ENCODE measurements at places on chromosomes 1 and 21.

GRCh38 chr1:53660666-53661065 is 78.3 kb downstream of the GLIS1 start:
- DNase-seq, result no peak

DNA sequence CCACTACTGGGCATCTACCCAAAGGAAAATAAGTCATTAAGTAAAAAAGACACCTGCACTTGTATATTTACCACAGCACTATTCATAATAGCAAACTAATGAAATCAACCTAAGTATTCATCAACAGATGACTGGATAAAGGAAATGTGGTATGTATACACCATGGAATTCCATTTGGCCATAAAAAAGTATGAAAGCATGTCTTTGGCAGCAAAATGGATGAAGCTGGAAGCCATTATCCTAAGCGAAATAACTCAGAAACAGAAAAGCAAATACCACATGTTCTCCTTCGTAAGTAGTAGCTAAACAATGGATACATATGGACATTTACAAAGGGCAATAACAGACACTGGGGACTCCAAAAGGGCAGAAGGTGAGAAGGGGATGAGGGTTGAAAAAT is 485.7 kb upstream of the BRINP3 start:
- DNase-seq, result no peak

- DNase-seq, result no peak
These were observed 138.5 kb downstream of the ZZZ3 start for GRCh38 chr1:77543822-77544448.

GRCh38 chr1:32307324-32307723 is 15.4 kb downstream of the HDAC1 start:
- DNase-seq, result no peak

DNA sequence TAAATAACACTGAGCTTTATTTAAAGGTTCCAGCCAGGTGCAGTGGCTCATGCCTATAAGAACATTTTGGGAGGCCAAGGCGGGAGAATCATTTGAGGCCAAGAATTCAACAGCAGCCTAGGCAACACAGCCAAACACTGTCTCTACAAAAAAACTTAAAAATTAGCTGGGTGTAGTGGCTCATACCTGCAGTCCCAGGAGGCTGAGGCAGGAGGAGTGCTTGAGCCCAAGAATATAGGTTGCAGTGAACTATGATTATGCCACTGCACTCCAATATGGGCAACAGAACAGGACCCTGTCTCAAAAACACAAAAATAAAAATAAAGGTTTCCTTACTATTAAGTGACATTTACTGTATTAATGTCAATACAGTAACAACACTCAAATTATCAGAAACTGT is 2.1 kb downstream of the TAF12 start:
- DNase-seq, result no peak

DNA sequence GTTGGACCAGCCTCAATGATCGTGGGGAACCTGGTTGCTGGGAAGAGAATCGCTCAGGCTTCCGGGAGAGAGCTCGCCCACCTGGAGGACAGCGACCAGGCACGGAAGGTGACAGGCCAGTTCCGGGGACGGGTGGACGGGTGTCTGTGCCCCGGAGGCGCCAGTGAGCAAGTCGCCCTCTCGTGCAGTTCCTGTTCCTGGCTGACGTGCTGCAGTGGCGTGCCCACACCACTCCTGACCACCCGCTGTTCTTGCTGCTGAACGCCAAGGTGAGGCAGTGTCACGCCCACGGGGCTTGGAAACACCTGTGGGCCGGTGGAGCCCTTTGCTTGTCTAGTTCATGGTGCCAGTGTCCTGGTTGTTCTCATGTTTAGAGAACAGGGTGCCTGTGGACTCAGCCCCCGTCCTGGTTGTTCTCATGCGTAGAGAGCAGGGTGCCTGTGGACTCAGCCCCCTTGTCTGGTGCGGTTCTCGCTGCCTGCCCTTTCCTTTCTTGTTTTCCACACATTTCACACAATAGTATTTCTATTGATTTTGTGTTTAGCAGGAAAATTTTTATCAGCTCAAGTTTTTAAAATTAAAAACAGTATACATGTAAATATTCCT is 53.1 kb downstream of the S100B start:
- DNase-seq, result no peak

DNA sequence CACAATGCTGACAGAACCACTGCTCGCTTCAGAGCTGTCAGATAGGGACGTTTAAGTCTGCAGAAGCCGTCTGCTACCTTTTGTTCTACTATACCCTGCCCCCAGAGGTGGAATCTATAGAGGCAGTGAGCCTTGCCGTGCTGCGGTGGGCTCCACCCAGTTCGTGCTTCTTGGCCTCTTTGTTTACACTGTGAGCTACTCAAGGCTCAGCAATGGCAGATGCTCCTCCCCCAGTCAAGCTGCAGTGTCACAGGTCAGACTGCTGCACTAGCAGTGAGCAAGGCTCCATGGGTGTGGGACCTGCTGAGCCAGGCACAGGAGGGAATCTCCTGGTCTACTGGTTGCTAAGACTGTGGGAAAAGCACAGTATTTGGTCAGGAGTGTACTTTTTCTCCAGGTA is 47.1 kb downstream of the LEPR start:
- no peak for DNase-seq

GRCh38 chr1:29708796-29709703 is 472.7 kb downstream of the PTPRU start:
- peak; percentile 80 for DNase-seq

DNA sequence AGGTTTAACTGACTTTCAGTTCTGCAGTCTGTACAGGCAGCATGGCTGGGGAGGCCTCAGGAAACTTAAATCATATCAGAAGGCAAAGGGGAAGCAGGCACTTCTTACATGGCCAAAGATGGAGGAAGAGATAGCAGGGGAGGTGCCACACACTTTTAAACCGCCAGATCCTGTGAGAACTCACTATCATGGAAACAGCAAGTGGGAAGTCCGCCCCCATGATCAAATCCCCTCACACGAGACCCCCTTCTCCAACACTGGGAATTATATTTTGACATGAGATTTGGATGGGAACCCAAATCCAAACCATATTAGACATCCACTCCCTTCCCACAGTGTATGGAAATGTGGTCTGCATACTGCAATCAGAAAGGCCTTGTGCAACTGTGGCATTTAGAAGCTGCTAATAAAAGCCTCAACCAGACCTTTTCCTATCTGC is 148.2 kb downstream of the FCRL5 start:
- no peak for DNase-seq

- DNase-seq, result no peak
These were observed 149.2 kb downstream of the CLIC6 start for GRCh38 chr21:34817821-34818661.

- DNase-seq, result no peak
These were observed 487.9 kb downstream of the PTBP2 start for GRCh38 chr1:97209381-97209957.

GRCh38 chr1:23210351-23210785 is 6.9 kb downstream of the HTR1D start:
- DNase-seq, result no peak

- no peak for DNase-seq
These were observed 5.5 kb downstream of the ETS2 start for GRCh38 chr21:38811257-38811656.

- peak; percentile 80 for DNase-seq
These were observed 127.9 kb upstream of the MROH9 start for GRCh38 chr1:170807432-170807831.

GRCh38 chr1:99005537-99005942 is 879 bp upstream of the PLPPR5 start:
- DNase-seq, result peak; percentile 9

DNA sequence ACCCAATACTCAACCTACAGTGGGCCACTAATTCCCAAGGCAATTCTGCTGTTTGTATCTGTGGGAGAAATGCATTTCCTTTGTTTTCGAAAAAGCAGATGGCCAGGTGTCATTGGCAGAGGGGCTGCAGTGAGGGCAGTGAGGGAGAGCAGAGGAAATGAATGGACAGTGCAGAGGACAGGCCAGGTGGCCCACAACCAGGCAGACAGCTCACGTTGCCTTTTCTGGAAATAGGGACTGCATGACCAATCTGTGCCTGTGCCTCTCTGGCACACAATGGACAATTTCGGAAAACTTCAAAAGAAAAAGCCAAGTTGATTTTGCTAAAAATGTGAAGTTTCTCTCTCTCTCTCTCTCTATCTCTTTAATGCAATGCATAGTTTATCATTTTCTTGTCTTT is 52.6 kb upstream of the ETS2 start:
- DNase-seq, result no peak

GRCh38 chr1:214469290-214469689 is 82.1 kb downstream of the PTPN14 start:
- no peak for DNase-seq

DNA sequence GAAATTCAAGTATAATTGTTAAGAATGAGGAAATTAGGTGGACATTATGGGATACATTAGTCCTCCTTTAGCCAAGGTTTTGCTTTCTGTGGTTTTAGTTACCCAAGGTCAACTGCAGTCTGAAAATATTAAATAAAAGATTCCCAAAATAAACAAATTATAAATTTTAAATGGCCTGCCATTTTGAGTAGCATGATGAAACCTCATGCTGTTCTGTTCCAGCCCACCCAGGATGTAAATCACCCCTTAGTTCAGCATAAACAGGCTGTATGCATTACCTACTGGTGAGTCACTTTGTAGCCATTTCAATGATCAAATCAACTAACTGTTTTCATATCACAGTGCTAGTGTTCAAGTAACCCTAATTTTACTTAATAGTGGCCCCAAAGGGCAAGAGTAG is 132.5 kb upstream of the LYPLAL1 start:
- DNase-seq, result no peak

- DNase-seq, result no peak
These were observed 13.2 kb upstream of the NPHP4 start for GRCh38 chr1:6005276-6005917.

DNA sequence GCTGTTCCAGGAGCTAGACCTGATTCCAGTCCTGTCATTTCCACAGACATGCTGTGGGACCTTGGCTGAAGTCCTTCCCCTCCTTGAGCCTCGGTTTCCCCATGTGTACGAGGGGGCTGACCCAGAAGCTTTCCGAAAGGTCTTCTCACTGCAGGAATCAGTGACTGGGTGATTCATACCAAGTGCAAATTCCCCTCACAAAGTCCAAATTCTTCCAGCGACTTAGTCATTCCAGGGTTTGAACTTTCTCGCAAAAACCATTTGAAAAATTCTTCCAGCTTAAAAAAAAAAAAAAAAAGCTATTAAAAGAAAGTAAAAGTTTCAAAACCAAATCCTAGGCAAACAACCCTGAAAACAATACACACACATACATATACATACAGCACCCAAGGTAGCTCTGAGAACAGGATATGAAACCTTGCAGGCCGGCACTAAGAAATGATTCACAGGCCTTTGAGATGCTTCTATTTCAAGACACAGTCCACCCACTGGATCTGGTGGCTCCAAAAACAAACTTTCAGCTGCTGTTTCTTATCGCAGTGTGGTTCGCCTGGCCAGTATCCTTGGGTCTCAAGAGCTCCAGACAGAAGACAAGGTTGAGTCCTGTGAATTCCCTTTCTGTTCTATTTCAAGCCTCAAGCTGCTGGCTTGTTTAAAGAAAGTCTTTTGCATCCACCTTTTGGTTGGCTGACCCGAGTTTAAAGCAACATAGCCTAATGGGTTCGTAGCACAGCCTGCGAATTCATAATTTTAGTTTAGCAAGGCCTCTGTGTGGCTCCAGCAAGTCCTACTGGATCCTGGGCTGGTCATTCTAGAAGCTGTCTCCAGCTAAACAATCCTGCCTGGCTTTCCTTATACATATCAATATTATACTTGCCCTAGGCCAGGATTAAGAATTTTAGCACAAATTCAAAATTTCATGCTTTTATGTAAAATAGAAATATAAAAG is 18.0 kb upstream of the ID3 start:
- DNase-seq, result no peak

- no peak for DNase-seq
These were observed 6.0 kb downstream of the POFUT2 start for GRCh38 chr21:45281411-45282282.

- DNase-seq, result no peak
These were observed 865.1 kb upstream of the ADAMTS5 start for GRCh38 chr21:27831816-27832569.

DNA sequence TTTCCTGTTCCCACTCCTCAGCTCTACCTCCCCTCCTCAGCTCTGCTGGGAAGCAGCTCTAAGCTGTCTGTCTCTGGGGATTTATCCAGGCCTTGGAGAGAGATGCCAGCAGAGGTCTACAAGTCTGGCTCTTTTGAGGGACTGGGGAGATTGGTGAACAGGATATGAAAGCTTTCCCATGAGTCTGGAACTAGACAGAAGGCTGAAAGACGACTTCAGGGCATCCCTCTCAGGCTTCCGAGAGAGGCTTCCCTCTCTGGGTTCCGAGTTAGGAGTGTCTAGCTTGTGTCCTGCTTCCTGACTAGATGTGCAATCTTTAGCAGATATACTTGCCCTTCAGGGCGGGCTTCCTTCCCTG is 733 bp downstream of the TMEM35B start:
- no peak for DNase-seq

GRCh38 chr1:160580221-160580812 is 1.0 kb upstream of the CD84 start:
- DNase-seq, result no peak

DNA sequence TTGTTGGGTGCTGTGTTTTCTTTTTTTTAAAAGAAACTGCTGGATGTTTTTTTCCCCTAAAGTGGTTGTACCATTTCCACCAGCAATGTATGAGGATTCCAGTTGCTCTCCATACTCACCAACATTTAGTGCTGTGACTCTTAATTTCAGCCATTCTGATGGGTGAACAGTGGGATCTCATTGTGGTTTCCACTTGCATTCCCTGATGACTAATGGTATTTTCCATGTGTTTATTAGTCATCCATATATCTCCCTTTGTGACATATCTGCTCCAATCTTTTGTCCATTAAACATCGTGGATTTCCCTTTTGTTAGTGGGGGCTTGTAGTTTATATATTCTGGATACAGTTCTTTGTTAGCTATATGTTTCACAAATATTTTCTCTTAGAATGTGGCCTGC is 206.0 kb downstream of the CAMTA1 start:
- DNase-seq, result peak; percentile 52

DNA sequence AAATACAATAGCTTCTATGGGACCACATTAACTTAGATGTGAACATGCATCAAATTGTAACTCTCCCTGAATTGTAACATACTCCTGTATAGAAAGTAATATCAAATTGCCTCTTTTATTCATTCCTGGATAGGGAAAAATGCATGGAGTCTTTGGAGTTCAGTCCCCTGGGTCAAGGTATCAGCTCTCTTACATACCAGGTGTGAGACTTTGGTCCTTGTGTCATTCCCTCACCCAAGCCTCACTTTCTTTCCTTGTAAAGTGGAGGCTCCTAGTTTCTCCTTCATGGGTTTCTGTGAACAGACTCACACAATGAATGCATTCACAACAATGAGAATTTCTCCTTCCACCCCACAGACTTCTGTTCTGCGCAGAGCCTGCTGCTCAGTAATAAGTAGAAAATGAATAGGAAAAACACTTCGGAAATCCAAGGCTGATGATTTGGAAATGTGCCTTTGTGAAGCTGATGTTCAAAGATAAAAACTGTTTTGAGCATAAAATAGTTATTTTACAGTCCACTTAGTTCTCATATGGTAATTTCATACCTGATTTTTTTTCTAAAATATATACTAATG is 185.3 kb downstream of the AK5 start:
- DNase-seq, result no peak

Data from urothelium cell line (cell line).